Stimulated activated CD4-positive, alpha-beta T cell treated with anti-CD3 and anti-CD28 coated beads, Interleukin-1b, Interleukin-23, amount 100 ng/mL, for 1 hour (primary cell): ENCODE measurements at places on chromosomes 4 and X.

GRCh38 chr4:122914292-122914904 lies 8.0 kb downstream of the NUDT6 start:
- DNase-seq = no peak

DNA sequence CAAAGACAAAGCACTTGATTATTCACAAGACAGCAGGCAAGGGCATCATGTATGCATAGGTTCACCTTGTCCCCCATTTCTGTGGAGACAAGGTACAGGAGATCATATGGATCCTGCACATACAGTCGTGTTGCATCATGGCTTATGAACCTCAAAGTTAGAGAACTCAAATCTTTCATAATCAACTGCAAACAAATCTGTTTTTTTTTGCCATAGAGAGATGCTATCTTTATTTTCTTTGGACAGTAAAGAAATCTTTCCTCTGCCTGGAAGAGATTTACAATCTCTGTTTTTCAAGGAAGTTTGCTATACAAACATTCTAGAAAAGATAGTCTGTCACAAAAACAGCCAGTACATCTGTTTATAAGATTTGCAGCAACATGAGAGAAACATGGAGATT lies 578.8 kb downstream of the ANKRD50 start:
- DNase-seq = no peak

- no peak for DNase-seq
Observed at GRCh38 chrX:22399437-22400192, 126.9 kb downstream of the CBLL2 start.

DNA sequence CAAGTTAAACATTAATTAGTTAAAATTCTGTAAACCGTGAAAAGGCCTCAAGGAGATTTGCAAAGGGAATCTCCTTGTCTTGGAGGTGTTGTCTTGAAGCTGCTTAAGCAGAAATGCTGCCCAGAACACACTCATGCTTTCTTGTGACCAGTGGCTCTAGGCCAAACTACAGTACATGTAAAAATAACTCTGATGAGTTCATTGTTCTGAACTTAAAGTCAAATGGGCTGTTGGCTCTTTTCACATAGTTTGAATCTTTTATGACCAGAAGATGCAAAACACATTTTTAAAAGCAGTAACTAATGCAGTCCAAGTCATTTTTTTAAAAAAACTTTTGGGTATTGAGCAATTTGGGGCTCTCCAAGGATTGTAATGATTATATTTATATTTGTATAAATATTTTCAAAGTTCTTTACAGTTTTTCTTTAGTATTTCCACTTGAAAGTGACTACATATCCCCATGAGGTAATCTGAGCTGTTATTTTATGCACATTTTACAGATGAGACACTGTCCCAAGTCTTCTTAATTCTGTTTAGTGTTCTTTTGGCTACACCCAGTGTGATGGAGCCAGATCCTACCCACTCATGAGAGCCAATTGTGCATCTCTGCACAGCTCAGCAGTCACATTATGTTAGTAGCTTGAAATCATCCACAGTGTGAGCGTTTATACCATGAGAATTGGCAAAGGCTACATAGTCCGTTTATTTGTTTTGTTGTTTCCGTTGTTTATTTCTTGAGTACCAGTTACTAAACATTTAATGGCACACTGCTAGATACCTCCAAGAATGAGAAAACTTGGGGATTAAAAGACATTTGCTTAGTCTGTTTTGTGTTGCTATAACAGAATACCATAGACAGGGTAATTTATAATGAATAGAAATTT lies 112.8 kb upstream of the ATXN3L start:
- no peak for DNase-seq

DNA sequence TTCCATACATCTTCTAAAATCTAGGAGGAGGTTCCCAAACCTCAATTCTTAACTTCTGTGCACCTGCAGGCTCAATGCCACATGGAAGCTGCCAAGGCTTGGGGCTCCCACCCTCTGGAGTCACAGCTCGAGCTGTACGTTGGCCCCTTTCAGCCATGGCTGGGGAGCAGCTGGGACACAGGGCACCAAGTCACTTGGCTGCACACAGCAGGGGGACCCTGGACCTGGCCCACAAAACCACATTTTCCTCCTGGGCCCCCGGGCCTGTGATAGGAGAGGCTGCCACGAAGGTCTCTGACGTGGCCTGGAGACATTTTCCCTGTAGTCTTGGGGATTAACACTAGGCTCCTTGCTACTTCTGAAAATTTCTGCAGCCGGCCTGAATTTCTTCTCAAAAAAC lies 8.2 kb upstream of the TENT5D start:
- no peak for DNase-seq

DNA sequence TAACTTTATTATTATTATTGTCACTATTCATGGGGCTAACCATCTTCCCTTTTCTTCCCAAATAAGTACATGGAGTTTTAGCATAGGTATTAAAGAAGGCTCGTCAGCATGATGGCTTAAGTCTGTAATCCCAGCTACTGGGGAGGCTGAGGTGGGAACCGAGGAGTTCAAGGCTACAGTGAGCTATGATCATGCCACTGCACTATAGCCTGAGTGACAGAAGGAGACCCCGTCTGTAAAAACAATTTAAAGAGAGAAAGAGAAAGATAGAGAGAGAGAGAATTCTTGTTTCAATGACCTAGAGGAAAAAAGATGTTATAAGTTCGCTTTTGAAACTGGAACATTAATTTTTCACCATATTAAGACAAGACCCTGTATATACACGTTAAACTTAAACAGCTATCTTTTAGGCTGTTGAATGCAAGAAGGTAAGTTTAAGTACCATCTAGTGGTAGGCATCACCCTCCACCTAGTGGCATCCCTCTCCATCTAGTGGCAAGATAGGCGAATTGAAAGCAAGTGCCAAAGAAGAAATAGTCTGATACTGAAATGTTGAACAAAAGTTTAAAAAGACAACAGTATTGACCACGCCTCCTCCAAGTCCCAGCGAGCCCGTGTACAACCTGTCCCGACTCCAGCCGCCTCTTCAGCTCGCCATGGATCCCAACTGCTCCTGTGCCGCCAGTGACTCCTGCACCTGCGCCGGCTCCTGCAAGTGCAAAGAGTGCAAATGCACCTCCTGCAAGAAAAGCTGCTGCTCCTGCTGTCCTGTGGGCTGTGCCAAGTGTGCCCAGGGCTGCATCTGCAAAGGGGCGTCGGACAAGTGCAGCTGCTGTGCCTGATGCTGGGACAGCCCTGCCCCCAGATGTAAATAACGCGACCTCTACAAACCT lies 26.0 kb upstream of the YTHDC1 start:
- DNase-seq = no peak
